K562 (cell line): ENCODE measurements at places on chromosomes 3 and 15. TPM values are rescaled to one million over a fixed set of nuclear protein-coding genes. Genes with fewer than 3 reads are reported as not detected.

CYP1A2 gene
- total RNA-seq, result not detected in 2 replicates

FBXO40 gene
- not detected in 2 replicates for total RNA-seq

CHRM5 gene
- total RNA-seq, result not detected in 2 replicates

PIGZ gene
- 0.87 and 1.0 TPM in 2 replicates for total RNA-seq

SNTN gene
- total RNA-seq, result not detected in 2 replicates

PCNP gene
- total RNA-seq, result 145 and 157 TPM in 2 replicates

FOXL2NB gene
- total RNA-seq, result 10.2 TPM in 2 replicates

RNF123 gene
- 44.6 and 53.1 TPM in 2 replicates for total RNA-seq

LRTM1 gene
- not detected in 2 replicates for total RNA-seq

PLAAT1 gene
- 1.2 and 1.6 TPM in 2 replicates for total RNA-seq

WWTR1 gene
- total RNA-seq, result 0.47 and 0.60 TPM in 2 replicates

AGTR1 gene
- 0.07 TPM in 1 of 2 replicates, not detected in the other for total RNA-seq

TM4SF18 gene
- not detected in 2 replicates for total RNA-seq

EPHB1 gene
- not detected in 2 replicates for total RNA-seq

ARHGEF26 gene
- total RNA-seq, result 0.11 and 0.34 TPM in 2 replicates

PEX5L gene
- not detected in 2 replicates for total RNA-seq

PPIP5K1 gene
- 48.4 and 52.2 TPM in 2 replicates for total RNA-seq

GOLGA6B gene
- not detected in 2 replicates for total RNA-seq

SPRED1 gene
- 15.1 and 17.4 TPM in 2 replicates for total RNA-seq

ABTB1 gene
- total RNA-seq, result 1.6 and 1.9 TPM in 2 replicates

SLC28A2 gene
- total RNA-seq, result not detected in 2 replicates

ABHD17C gene
- total RNA-seq, result 0.42 and 0.72 TPM in 2 replicates

MUC20 gene
- 0.16 and 0.25 TPM in 2 replicates for total RNA-seq

TRPC1 gene
- 4.2 and 4.6 TPM in 2 replicates for total RNA-seq

NCKIPSD gene
- 17.3 and 20.1 TPM in 2 replicates for total RNA-seq

ITIH3 gene
- total RNA-seq, result 0.25 and 0.35 TPM in 2 replicates

GOLIM4 gene
- total RNA-seq, result 27.0 and 29.2 TPM in 2 replicates

DUOX2 gene
- total RNA-seq, result 0.02 and 0.36 TPM in 2 replicates

TGM5 gene
- total RNA-seq, result not detected in 2 replicates

SSUH2 gene
- total RNA-seq, result not detected in 2 replicates

TUSC7 gene
- not detected in 2 replicates for total RNA-seq

ROPN1 gene
- total RNA-seq, result not detected in 2 replicates

GOLGA8S gene
- total RNA-seq, result not detected in 2 replicates

POTEB3 gene
- not detected in 2 replicates for total RNA-seq

LIPC gene
- 0.13 and 0.27 TPM in 2 replicates for total RNA-seq

CPLX3 gene
- total RNA-seq, result not detected in 2 replicates

ZNF660 gene
- 0.13 and 0.29 TPM in 2 replicates for total RNA-seq

IRAK2 gene
- 3.1 and 3.2 TPM in 2 replicates for total RNA-seq

RHCG gene
- not detected in 2 replicates for total RNA-seq

COLQ gene
- 0.27 TPM in 1 of 2 replicates, not detected in the other for total RNA-seq

SAMD7 gene
- not detected in 2 replicates for total RNA-seq

RTP1 gene
- not detected in 2 replicates for total RNA-seq

PROS1 gene
- total RNA-seq, result 22.6 and 22.7 TPM in 2 replicates

DAZL gene
- total RNA-seq, result not detected in 2 replicates

HIGD2B gene
- 0.22 TPM in 1 of 2 replicates, not detected in the other for total RNA-seq

ALG1L2 gene
- 0.53 TPM in 1 of 2 replicates, not detected in the other for total RNA-seq
